ENCODE measurements at places on chromosomes 3 and 15.

- DNase-seq = no peak
Measured at GRCh38 chr15:63146684-63147083, 10.6 kb downstream of the RPS27L start.

DNA sequence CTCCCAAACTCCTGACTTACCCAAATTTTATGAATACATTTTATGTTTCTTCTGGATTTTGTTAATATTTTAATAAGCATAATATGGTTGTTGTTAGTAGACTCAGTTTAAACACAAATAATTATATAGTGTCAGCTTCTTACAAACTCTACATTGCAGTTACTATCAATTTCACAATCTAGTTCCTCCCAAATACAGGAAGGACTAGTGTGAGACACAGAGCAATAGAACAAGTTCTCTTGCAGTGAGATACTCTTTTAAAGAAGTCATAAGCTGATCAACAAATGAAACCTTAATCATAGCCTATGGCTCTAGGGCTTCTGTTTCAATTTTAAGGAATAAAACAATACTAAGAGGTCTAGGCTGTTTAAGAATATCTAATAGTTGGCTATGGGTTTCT lies 86.1 kb downstream of the SAMMSON start:
- DNase-seq = no peak

GRCh38 chr15:91522605-91523332 lies 330.7 kb upstream of the SLCO3A1 start:
- no peak for DNase-seq

DNA sequence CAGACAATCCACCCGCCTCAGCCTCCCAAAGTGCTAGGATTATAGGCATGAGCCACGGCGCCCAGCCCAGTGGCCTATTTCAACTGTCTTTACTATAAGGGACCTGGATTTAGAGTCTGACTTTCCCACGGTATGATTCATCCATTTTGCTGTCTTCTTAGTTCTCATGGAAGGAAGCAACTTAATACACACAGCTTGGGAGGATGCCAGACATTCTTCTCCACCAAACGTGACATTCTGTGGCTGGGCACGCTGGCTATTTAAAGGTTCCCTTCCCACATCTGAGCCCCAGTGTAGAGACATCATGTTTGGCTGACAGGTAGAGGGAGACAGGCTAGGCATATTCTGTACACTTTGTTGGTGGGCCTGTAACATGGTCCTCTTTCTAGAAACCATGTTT lies 26.2 kb downstream of the FAM43A start:
- DNase-seq = no peak

- DNase-seq = no peak
Measured at GRCh38 chr3:133644768-133645167, 17.0 kb downstream of the TOPBP1 start.

DNA sequence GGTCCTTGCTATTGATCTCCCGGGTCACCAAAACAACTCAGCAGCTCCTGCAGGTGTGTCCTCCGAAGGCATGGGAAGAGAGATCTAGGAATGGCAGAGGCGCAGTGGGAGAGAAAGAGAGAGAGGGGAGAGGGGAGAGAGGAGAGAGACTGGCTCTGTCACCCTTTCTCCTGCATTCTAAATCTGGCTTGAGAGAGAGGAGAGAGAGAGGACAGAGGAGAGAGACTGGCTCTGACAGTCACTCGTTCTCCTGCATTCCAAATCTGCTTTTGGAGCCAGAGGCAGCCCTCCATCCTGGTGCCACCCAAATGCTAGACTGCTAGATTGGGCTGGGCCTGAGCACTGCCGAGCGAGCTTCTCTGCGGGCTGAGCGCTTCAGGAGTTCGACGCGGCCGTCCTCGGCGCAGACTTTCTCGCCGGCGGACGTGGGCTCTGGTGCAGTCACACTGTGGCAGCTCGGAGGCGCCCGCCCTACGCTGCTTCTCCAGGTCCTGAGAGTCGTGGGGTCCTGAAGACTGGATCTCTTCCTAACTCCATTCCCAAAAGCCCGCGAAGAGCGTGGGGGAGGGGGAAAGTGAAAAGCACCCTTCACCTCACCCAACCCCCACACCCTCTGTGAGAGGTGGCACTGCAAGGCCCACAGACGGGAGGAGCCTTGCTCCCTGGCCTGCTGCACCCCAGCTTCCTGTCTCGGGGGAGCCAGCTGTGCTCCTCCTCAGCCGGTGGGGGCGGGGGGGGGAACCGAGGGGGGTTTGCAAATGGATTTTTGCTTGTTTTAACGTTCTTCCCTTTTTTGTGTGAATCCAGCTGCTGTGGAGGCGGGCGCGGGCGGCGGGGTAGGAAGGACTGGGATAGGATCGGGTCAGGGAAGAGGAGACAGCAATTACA lies 222.3 kb downstream of the MEIS2 start:
- DNase-seq = no peak

DNA sequence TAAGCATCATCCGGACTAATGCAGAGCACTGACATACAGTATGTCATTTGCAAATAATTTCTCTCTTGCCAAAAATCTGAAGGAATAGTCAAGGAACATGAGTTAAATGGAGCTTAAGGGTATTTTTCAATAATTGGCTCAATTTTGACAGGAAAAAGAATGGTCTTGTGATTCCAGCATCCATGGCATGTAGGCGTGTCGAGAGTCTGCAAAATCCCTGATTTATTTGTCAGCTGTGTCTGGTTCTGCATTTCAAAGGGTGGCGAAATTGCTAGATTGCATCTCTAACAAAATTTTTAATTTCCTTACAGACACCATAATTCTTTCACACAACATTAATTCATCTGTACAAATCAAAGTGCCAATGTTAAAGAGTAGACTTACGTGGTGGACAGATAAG lies 65.4 kb upstream of the TBC1D23 start:
- no peak for DNase-seq

DNA sequence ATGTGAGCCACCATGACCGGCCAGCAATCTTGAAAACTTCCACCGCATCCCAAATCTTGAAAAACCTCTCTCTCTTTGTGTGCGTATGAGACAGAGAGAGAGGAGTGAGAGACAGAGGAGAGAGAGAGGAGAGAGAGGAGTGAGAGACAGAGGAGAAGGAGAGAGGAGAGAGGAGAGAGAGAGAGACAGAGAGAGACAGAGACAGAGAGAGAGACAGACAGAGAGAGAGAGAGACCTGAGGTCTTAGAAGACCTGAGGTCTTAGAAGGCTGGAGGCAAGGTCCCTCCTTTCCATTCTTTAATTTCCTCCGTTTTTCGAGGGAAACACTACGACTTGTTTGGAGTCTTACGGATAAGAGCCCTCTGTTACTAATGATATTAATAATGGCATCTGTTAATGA lies 39.5 kb downstream of the TMEM40 start:
- DNase-seq = no peak

- DNase-seq = no peak
Measured at GRCh38 chr15:99455789-99456160, 110.0 kb upstream of the MEF2A start.

DNA sequence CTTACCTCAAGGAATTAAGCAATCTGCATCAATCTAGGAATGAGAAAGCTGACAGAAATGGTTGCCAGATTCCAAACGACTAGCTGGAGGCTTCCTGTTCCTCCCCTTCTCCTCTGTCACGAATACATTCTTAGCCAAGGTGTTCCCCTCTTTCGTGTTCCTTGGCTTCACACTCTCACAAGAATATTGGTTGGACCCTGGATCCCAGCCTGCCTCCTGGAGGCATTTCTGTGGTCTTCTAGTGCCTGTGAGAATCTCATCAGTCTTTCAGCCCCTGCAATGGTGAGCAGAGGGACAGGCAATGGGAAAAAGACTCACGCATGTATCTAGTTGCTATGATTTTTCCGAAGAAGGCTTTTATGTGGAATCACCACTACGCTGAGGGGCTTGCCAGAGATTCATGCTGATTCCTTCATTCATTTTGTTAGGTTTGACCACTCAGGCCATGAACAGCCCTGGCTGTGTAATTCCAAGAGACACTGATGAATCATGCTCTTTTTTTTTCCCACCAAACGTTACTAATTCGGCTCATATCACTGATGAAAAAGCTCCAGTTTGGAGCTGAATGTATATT lies 1.6 kb upstream of the P3H2 start:
- DNase-seq = no peak

DNA sequence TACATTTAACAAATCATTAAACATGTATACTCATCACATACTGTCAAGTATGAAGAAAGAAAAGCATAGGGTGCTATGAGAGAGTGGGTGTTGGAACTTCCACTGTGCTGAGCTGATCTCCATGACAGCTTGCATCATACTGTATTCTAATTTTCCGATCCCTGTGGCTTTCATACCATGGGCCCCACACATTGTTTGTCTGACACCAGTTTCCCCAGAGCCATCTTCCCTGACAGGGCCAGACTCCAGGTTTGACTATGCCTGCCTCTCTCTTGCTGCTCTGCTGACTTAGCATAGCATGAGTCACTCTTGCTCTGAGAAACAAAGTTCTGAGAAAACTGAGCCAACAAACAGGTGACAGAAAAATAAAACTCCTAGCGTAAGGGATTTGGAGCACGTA lies 37.0 kb upstream of the CASR start:
- peak; percentile 62 for DNase-seq

GRCh38 chr3:166211451-166211850 lies 374.2 kb upstream of the BCHE start:
- DNase-seq = no peak

DNA sequence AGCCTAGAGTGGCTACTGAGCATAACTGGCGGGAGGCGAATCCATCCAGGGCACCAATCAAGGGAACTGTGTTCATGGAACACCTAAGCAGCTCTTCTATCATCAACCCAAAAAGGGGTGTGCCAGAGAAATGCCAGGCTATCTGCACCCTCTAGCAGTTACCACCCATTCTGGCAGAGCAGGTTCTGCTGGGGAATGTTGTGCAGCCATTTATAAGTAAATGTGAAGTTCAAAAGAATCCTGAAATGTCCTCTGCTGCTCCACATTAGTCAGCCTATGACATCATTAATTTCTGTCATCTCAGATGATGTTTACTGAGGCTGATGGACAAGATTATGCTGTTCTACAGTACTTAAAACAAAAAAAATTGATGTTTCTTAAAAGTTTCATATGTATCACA lies 7.7 kb downstream of the SKIC8 start:
- no peak for DNase-seq

GRCh38 chr3:162171970-162172369 lies 675.4 kb downstream of the OTOL1 start:
- DNase-seq = no peak

- peak; percentile 16 for DNase-seq
Measured at GRCh38 chr15:41513506-41514227, at the start of gene LTK. Gene LTK (minus strand): TSS chr15:41513827. CDS start chr15:41513709, 118 bp downstream.

DNA sequence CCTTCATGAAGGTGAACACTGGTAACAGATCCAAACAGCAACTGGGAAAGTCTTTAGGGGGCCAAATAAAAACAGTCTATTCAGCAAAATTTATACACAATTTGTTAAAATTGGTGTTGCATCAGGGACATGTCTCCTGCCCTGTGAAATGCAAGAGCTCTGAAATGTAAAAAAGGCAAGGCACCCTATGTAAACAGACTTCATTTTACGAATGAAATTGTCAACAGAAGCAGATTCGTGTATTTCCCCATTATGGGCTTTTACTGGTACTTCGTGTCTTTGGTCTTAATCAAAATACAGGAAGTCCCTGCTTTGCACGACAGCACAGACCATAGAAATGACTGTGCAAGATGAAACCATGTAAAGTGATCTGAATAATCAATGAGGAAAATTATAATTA lies 127.3 kb upstream of the THBS1 start:
- no peak for DNase-seq

DNA sequence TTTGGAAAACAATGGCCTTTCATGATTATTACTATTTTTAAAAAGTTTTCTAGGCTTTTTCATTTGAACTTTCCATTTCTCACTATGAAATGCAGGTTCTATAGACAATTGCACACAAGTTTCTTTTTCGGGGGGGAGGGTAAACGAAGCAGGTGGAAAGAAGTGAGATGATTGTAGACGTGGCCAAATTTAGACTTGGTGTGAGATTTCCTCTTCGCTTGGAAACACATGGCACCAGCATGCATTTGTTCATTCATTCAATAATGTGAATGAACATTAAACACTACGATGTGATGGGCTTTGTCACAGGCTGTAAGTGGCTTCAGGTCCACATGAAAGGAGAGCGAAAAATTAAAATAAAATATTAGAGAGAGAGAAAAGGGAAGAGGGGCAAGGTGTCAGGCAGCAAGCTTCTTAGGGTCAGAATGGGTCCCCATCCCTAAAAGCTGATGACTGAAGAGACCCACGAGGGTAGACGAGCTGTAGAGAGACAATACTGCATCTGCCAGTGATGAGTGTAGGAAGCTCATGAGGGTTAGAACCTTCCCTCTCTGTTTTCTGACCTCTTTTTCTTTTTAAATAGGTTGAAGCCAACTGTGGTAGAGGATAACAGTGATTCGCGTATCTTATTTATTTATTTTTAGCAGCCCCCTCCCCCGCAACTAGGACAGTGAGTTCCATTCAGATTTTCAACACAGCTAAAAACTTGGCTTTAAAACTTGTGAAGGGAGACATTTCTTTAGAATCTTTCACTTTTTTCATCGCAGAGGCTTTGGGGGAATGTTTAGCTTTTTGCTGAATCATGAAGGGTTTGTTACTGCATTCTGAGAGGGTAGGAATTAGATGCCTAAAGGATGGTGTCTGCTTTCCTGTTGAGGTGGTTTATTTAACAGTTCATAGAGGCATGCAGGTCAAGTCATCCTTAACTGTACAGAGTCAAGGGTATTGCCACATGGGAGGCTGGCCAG lies 36.2 kb downstream of the GAP43 start:
- DNase-seq = no peak

DNA sequence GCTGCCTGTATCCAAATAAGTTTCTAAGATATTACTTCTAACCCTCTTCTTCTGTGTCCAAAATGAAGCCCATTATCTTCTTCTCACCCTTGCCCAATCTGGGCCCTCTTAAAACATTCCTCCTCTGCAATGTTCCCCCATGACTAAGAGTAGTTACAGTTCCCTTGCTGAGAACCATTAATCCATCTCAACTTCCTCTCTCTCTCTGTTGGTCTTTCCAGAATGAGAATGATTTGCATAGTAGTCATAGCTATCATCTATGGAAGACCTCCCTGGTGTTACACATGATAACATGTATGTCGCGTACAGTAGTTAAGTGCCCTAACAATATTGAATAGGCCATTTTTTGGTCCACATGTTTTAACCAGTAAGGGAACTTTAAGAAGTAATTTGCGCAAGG lies 177.9 kb downstream of the ANXA2 start:
- DNase-seq = no peak

DNA sequence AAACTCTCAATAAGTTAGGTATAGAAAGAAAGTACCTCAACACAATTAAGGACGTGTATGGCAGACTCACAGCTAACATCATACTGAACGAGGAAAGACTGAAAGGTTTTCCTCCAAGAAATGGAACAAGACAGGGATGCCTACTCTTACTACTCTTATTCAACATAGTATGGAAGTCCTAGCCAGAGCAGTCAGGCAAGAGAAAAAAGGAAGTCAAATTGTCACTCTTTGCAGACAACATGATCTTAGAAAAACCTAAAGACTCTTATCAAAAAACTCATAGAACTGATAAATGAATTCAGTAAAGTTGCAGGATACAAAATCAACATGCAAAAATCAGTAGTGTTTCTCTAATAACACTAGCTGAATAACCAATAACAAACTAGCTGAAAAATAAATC lies 96.0 kb downstream of the C3orf70 start:
- no peak for DNase-seq
